ENCODE measurements at places on chromosomes 2 and 18.

- DNase-seq, result no peak
Observed at GRCh38 chr2:205636549-205637319, 45.6 kb upstream of the NRP2 start.

- DNase-seq, result peak; percentile 34
Observed at GRCh38 chr2:54955358-54956110, 94.7 kb downstream of the RTN4 start.

DNA sequence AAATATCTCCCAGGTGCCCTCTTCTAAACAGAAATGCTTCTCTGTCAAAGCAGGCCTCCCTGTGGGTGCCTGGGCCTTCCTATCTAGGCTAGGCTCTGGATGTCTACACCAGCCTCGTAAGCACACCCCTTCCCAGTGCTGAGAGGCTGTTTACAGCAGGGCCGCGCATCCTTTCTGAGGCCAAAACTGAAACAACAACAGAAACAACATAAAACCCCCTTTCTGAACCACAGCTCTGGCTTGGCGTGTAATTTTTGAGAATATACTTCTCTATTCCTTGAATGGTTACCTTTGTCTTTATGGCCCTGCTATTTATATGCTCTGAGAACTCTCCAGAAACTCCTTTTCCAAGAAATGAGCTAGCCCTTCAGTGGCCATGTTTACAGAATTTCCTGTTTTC lies 118.4 kb downstream of the BCL2L11 start:
- no peak for DNase-seq

DNA sequence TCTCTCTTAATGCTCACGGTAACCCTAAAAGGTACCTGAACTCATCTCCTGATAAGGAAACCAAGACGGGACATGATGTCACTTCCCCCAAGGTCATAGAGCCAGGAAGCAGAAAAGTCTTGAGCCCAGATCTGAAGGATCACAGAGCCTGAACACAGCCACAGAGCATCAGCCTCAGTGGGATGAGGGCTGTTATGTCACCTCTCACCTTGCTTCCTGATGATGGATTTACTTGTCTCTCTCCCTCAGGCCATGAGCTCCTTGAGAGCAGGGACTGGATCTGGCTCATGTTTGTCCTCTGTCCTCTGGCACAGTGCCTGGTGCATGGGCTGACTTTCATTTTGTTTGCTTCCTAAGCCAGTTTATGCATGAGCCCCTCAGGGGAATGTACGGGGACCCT lies 54.2 kb downstream of the SERTAD2 start:
- DNase-seq, result peak; percentile 26

DNA sequence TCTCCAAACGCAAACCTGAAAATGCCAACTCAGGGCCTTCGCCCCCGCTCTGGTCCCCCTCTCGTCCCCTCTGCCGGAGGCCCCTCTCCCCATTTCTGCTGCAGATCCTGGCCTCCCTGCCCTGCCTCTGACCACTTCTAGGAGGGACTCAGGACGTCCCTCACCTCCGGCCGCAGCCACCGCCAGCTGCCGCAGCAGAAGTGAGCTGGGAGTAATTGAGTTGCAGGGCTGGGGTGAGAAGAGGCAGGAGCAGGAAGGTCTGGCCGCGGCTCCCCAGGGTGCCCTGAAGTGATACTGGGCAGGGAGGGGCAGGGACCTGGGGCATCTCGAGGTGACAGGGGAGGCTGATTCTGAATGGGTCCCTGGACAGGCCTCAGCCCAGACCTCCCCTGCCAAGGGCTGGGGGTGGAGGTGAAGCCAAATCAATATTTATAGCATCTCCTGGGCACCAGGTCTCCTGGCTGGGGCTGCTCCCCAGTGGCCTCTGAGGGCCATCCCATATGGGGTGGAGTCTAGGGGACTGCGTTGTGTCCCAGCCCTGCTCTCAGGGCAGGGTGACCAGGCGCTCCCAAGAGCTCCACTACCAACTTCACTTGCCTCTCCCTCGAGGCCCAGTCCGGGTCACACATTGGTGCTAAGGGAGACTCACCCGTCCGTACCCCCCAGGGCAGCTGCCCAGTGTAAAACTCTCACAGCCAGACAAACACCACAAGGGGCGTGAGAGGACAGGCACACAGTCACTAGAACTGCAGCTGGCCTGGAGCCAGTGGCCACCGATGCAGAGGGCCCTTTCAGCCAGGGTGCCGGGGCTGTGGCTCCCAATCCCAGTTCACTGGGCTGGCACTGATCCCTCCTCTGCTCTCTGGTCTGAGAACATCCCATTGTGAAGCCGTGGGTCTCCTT lies 33.0 kb downstream of the KCNIP3 start:
- peak; percentile 78 for DNase-seq

DNA sequence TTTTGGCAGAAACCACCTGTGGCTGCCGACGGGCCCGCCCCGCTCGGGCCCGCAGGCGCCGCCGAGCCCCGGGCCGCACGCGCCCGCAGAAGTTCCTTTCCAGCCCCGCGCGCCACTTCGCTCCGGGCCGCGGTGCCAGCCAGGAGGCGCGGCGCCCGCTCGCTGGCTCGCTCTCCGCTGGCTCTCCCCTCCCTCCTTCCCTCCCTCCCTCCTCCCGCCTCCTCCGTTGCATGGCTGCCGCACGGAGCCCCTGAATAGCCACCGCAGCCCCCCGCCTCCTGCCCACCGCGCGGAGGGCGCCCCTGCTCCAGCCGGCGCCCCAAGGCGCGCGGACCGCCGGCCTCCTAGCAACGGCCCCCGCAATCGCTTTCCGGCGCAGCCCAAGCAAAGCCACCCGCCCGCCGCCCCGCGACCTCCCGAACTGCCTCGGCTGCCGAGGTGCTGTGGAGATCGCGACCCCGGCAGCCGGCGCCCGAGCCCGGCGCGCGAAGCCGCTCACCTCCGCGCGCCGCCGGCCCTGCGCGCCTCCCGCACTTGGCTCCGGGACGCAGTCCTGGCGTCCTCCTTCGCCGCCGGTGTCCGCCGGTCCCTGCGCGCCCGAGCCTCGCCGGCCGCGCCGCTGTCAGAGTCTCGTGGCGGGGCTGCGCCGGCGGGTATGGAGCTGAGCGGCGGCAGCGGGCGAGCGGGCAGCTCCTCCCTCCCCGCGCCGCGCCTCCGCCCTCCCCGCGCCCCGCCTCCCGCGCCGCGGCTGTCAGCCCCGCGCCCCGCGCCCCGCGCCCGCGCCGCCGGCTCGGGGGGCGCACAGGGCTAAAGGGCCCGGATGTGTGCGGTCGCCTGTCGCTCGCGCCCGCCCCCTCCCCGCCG lies at the start of gene ZBTB7C:
TSS of gene ZBTB7C (minus strand) at position 657 of the 864 bp plus-strand sequence.
- peak; percentile 17 for DNase-seq

- no peak for DNase-seq
Observed at GRCh38 chr18:8709248-8710059, 4.1 kb downstream of the MTCL1 start.

- DNase-seq, result no peak
Observed at GRCh38 chr2:103123516-103123915, 361.7 kb downstream of the TMEM182 start.

DNA sequence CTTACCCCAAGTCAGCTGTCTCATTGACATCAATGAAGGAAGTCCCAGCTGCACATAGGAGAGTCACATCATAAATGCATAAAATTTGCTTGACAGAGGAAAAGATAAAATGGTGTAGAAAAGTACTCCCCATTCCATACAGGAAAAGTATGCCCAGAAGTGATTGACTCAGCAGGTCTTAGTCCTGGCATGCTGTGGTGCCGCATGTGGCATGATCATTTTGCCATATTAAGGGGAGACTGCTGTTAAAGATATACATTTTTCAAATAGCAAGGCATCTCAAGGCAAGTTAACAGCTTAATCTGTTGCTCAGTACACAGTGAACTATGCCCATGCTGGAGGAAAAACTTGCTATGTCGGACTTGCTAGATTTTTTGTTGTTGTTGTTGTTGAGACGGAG lies 8.1 kb downstream of the COPS7B start:
- DNase-seq, result no peak

GRCh38 chr2:176581557-176582165 lies 312.4 kb downstream of the MTX2 start:
- no peak for DNase-seq

GRCh38 chr2:193841384-193842150 lies 1646.8 kb upstream of the TMEFF2 start:
- no peak for DNase-seq

DNA sequence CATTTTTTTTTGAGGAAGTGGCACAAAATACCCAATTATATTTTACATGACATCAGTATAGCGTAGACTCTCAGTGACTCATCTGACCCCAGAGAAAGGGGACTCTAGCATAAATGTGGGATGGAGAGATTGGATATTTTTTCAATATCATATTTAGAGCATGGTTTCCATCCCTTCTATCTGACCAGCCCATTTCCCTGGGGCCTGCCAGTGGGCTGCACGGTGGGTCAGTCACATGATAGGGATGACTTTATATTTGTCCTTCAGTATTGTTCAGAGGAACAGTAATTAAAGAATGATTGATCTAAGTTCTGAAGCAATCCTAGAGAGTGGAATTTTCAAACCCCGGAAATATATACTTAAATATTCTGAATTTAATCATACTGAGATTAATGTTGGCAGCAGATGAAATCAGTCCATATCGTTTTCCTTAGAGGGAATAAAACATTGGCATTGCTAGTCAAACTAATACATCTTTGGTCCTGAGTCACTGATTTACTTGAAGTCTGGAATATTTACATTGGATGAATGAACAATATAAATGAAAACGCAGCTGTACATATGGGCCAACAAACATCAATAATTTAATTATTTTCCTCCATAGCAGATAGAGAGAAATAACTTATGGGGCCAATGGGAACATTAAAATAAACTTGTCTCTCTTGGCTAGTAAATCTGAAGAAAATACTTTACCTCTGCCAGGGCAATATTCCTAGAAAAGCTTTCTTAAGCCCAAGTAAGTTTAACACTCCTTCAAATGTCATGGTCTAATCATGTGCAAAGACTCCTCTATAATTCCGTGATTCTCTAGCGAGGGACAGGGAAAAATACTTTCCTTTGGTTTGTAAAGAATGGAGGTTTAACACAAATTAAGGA lies 563.6 kb upstream of the PKDCC start:
- DNase-seq, result no peak

GRCh38 chr2:10431797-10432196 lies 16.3 kb downstream of the ODC1 start:
- DNase-seq, result no peak
